ENCODE measurements at places on chromosomes 2 and 18.

DNA sequence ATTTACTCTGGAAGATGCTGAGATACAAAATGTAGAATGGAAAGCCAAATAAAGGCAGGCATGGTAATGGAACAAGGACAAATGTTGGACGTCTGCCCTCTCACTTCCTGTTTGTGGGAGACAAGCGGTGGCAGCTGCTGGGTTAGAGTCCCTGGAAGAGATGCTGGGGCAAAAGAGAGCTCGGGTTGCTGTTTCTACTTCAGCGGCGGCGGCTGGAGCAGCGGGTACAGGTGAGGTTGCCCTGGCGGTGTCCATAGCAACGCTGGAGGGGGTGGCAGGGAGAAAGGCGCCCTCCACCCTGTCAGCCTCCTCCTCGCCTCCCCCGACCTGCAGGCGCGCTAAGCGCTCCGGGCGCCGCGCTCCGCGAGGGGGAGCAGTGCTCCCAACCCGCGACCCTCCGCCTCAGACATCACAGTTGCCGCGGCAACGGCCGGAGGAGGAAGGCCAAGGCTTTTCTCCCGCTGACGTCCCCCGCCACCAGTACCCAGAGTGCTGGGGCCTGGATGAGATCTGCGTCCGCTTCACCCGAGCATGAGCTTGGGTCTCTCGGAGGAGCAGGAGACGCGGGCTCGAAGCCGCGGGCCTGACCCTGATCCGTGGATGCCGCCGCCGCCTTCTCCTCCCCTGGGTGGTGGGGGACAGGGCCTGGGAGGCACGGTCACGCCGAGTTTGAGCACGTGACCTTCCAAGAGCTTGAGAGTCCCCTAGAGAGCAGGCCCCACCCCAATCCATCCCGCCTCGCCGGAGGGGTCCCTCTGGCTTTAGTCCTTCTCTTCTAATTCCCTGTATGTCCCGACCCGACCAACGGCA, 65.6 kb downstream of the NOL4 start:
- peak; percentile 8 for DNase-seq

- no peak for DNase-seq
Measured at GRCh38 chr2:145230546-145230945, 710.6 kb upstream of the ZEB2 start.

DNA sequence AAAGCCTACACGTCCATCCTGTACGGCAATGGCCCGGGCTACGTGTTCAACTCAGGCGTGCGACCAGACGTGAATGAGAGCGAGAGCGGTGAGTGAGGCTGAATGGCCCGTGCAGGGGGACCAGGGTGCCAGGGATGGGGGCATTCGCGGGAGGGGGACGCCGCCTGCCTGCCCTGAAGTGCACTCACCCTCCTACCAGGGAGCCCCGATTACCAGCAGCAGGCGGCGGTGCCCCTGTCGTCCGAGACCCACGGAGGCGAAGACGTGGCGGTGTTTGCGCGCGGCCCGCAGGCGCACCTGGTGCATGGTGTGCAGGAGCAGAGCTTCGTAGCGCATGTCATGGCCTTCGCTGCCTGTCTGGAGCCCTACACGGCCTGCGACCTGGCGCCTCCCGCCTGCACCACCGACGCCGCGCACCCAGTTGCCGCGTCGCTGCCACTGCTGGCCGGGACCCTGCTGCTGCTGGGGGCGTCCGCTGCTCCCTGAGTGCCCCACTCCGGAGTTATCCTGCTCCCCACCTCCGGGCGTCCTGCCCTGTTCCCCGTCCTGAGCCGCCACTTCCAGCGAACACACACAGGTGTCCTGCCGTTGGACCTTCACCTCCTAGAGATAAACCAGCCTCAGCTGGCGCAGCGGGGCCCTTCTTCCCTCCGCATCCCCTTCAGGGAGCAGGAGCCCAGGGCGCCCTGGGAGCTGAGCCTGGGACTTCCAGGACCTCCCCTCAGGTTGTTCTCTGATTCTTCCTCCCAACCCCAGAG, 2.9 kb downstream of the ALPI start:
- DNase-seq = no peak

- DNase-seq = no peak
Measured at GRCh38 chr18:34976123-34976522, 65.1 kb upstream of the MAPRE2 start.

DNA sequence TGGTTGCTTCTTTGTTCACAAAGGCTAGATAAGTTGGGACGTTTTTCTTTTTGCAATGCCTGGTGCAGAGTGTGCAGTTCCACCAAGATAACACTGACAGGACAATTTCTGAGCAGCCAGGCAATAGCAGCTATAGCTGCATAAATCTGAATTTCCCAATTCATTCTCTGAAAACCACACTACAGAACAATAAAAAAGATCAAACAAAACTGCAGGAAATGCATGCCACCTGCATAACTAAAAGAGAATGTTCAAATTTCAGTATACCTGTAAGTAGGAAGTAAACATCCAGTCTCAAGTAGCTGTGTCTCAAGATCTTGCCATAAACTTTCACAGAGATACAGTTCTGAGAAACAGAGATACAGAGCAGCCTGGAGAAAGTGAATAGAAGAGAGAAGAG, 5.3 kb upstream of the KCTD18 start:
- no peak for DNase-seq

GRCh38 chr18:13800505-13801259, 23.3 kb upstream of the MC5R start:
- DNase-seq = peak; percentile 12

- no peak for DNase-seq
Measured at GRCh38 chr2:50290718-50291117, 741.2 kb downstream of the NRXN1 start.

- no peak for DNase-seq
Measured at GRCh38 chr2:15565994-15566671, 5.0 kb upstream of the NBAS start.

GRCh38 chr2:17747684-17748452, 5.7 kb downstream of the SMC6 start:
- DNase-seq = no peak

- no peak for DNase-seq
Measured at GRCh38 chr2:238561230-238561629, 134.5 kb downstream of the ASB1 start.

DNA sequence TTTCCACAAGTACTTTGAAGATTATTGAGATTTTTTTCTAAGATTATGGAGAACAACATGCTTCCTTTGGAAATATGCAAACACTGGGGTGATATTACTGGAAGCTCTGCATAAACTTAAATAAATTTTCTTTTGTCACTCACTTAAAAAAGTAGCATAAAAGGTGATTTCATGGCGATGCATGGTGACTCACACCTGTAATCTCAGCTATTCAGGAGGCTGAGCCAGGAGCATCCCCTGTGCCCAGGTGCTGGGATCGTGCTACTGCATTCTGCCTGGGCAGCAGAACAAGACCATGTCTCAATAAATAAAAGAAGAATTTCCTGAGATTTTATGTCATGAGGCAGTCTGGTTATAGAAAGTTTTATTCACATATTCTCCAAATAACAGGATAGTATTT, 679.1 kb upstream of the CDH2 start:
- no peak for DNase-seq

DNA sequence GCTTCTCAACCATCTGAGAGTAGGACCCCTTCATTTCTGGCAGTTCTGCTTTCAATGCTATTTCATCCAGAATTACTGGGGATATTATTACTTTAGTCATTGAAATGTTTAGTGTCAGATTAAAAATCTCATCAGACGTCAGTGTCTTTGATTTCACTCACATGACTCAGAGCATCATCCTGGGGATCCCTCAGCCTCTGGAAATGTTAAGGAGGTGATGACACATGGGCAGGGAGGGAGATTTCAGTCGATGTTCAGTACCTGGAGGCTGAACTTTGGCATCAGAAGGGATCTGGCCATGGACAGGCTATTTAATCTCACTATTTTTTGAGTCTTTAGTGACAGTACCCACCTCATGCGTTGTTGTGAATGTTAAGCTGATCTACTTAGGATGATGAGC, 39.1 kb downstream of the OSBPL6 start:
- DNase-seq = no peak

GRCh38 chr18:67232406-67232805, 284.1 kb downstream of the DSEL start:
- peak; percentile 51 for DNase-seq

DNA sequence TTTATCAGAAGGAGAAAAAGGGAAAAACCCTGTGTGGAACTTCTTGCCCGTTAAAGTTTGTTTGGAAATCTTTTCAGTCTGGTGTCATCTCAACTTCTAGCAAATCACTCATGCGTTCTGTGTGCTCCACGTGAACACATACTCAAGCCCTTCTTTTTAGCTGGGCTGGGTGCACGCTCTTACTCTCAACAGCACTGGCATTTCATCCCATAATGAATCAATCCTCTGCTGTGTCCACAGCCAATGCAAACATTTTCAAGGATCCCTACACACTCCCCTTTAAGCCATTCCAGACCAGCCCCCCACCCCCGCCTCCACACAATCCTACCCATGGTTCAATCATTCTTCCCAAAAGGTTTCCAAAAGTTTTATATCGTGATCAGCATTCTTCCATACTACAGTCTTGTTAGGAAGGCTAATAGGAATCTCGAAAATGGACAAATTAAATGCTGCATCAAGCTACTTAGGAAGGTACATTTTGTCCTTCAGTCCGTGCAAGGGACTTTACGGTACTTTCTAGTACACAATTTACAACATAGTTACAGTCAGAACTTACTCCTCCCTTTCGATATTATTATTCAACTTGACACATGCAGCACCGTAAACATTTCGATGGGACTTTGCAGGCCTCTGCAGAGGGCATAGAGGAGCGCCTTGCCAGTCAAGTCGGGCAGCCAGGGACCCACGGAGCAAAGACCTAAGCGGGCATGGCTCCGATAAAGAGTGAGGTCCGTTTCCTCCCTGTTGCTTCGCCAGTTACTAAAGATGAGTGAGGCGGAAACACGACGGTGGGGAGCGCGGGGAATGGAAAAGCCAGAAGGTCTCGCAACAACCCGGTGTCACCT, 1.4 kb downstream of the PTGR3 start:
- DNase-seq = no peak

GRCh38 chr2:120879431-120880295, 144.0 kb downstream of the GLI2 start:
- peak; percentile 55 for DNase-seq

GRCh38 chr2:177393203-177393755, 706 bp downstream of the AGPS start:
- no peak for DNase-seq

DNA sequence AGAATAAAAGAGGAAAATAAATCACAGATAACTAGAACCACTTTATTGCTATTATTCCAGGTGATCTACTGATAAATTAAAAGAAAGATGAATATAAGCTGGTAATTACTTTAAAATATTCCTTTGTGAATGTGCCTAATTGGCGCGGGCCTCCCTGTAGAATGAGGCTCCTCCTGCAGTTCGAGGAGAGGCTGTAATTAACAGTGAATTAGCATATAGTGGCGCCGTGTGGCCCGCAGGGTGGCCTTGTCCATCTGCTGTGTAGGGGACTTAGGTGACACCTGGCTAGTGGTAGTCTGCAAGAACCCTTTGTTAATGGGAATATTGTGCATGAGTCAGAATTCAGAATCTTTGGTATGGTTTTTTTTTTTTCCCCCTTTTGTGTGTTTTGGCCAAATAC, 119.8 kb downstream of the AGAP1 start:
- DNase-seq = no peak

DNA sequence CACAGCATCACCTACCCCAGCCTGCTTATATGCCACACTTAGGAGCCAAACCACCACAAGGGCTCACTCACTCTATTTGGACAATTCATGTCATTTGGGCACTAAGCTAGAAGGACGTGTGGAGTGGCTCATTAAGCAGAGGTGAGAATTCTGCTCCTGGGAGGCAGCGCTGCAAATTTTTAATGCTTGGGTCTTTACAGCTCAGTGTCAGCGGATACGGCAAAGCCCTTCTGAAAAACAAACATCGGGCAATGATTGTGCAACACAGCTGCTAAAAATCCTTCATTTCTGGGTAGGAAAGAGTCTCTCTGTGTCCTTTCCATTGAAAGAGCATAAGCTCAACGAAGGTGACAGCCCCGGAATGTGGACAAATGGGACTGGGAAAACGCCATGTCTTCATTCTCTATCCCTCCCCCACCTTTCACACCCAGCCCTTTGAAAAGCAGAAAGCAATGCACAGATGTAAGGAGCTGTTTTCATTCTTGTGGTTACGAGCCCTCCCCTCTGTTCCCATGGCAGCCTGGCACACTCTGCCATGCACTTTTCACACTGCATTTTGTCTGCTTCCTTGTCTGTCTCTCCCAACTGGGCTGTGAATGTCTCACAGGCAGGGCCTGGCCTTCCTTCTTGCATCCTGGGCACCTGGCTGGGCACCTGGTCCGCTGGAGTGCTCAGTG, 16.0 kb downstream of the TMEM177 start:
- peak; percentile 62 for DNase-seq

- no peak for DNase-seq
Measured at GRCh38 chr18:79440316-79441110, 44.8 kb downstream of the NFATC1 start.

DNA sequence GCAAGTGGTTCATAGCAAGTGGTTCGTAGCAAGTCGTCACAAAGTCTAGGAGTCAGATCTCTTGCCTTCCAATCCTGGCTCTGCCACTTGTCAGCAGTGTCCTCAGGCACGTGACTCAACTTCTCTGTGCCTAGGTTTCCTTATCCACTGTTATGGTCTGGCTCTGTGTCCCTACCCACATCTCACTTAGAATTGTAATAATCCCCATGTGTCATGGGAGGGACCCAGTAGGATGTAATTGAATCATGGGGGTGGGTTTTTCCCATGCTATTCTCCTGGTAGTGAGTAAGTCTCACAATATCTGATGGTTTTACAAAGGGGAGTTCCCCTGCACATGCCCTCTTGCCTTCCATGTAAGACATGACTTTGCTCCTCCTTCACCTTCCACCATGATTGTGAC, 51.8 kb upstream of the AP1S3 start:
- no peak for DNase-seq

- DNase-seq = no peak
Measured at GRCh38 chr18:25329783-25330182, 22.2 kb downstream of the ZNF521 start.

GRCh38 chr2:159362816-159363251, 76.3 kb upstream of the WDSUB1 start:
- DNase-seq = no peak

DNA sequence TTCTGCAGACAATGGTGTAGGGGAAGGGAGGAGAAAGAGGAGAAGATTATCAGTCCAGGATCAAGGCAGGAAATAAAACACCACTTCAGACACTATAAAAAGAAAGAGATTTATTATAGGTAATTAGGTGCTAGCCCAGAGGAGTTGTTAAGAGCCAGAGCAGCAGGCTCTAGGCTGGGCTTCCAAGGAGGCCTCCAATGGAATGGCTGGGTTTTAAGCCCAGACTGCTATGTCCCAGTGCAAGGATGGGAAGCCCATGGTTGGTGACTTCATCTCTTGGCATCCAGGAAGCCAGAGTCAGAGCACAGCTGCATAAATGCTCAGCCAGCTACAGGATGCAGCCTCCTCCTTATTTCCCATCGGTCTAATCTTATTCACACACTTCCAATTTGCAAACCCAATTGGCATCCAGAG, 95.6 kb downstream of the LAMA3 start:
- peak; percentile 60 for DNase-seq

All from retinal pigment epithelial cell (primary cell).